ENCODE measurements at places on chromosomes 13 and 19.

GRCh38 chr19:31525610-31526147 is 176.4 kb upstream of the TSHZ3 start:
- no peak for DNase-seq

DNA sequence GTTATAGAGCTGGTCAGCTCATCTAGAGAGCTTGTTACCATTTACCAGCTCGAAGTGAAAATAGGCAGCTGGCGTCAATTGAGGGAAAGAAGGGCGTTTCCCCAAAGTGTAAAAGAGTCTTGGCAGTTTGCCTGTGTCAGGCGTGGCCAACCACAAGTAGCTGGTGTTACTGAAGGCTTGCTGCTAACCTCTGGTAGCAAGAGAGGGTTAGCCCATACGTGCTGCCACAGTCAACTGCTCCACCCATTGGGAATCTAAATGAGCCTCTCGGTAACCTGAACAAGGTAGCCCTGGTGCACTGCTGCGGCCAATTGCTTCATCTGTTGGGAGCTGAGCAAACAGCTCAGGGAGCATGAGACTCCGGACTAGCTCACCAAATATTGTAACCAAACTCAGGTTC is 314.9 kb upstream of the SLITRK5 start:
- DNase-seq, result no peak

- no peak for DNase-seq
Observed at GRCh38 chr13:48412881-48413351, at the start of gene LPAR6. TSS of gene LPAR6 (minus strand) at chr13:48413113. CDS start at chr13:48412423, 690 bp downstream.

DNA sequence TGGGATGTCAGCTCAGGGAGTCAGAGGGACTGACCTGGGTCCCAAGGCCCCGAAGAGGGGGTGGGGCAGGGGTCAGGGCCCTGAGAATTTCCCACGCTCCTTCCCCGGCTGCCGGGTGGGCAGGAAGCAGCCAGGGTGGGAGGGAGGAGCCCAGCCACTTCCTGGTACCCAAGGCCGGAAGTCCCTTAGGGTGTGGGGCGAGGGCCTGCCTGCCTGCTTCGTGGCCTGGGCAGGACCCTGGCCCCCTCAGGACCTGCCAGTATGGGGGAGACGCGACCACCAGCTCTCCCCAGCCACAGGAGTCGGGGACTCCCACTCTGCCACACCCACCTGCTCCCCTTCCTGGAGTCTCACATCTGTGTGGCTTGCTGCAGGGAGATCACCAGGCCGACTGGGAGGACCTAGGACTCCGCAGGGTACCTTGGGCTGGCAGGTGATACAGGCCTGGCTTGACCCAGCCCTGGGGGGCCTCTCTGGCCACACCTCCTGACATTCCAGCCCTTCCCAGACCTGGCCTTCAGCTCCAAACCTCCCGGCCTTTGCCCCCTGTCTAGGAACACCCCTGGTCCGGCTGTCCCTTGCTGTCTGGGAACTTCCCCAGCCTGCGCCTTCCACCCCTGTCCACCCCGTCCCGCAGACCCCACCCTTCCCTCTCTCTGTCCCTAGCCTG is 9.8 kb upstream of the CIRBP start:
- DNase-seq, result no peak

GRCh38 chr13:57862879-57863278 is 231.3 kb downstream of the PCDH17 start:
- no peak for DNase-seq

DNA sequence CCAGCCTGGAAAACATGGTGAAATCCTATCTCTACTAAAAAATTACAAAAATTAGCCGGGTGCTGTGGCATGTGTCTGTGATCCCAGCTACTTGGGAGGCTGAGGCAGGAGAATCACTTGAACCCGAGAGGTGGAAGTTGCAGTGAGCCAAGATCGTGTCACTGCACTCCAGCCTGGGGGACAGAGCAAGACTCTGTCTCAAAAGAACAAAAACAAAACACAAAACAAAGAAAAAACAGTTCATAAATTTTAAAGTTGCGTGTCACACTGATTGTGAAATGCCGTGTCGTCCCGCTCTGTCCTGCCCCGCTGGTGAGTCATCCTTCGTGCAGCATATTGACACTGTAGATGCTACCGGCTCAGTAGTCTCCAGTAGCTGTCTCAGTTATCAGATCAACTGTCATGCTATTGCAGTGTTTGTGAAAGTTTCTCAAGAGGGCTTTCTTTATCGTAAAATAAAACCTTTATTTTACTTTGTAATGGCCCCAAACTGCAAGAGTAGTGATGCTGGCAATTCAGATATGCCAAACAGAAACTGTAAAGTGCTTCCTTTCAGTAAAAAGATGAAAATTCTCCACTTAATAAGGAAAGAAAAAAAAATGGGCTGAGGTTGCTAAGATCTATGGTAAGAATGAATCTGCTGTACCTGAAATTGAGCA is 36.4 kb upstream of the IGFL1 start:
- peak; percentile 39 for DNase-seq
